ENCODE measurements at places on chromosomes 1 and 21.
A peak's percentile ranks its signal among the peaks of the same experiment; 100 is the strongest.

- DNase-seq: no peak
Observed at GRCh38 chr1:54017979-54018378, at the start of gene LDLRAD1. LDLRAD1 (minus strand) TSS chr1:54018186; CDS start chr1:54018112, 74 bp downstream.

DNA sequence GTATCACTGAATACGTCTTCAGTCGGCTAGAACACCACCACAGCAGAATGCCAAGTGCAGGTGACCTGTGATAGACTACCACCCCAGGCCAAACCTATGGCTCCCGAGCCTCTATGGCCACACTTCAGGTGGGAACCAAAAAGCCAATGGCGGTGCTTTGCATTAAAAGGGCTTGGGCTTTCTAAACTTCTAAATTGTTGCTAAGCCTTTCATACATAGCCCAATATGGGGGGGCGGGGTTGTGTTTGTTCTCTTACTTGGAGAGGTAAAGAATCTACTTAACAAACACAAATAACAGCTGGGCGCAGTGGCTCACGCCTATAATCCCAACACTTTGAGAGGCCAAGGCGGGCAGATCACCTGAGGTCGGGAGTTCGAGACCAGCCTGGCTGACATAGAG, 19.7 kb downstream of the USP48 start:
- DNase-seq: no peak

- peak; percentile 29 for DNase-seq
Observed at GRCh38 chr1:23906731-23907130, 6.4 kb downstream of the CNR2 start.

- DNase-seq: no peak
Observed at GRCh38 chr1:204549313-204549712, 33.1 kb downstream of the MDM4 start.

DNA sequence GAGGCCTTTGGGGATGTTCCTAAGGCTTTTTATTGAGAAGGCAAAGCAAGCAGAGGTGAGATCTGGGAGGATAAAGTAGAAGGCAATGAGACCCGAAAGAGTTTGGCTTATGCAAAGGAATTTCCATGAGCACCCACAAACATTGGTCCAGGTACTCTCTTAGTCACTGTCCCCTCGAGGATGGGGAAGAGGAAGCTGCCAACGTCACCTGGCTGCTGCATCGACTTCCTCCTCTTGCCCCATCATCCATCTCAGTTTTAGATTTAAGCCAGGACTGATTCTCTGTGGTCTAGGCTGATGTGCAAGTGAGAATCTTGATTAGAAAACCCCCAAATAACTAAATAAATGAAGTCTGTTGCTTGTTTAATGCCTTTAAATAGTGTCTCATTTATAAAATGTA, 28.7 kb downstream of the RUNX1 start:
- DNase-seq: no peak

- DNase-seq: no peak
Observed at GRCh38 chr1:229032375-229032774, 238.5 kb upstream of the RAB4A start.

DNA sequence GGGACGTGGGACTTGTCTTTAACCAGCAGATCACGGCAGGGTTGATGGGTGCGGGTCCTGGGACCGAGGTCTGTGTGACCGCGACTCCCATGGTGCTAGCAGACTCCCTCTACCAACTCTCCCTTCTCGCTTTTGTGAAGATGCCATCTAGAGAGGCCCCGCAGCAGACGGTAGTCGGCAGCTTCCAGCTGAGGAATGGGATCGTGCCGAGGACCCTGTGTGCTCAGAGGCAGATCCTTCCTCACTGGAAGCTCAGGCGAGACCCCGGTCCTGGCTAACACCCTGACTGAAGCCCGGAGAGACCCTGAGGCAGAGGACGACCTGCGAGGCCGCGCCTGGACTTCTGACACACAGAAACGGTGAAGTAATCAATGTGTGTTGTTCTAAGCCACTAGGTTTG, 12.5 kb upstream of the SPATC1L start:
- DNase-seq: no peak

DNA sequence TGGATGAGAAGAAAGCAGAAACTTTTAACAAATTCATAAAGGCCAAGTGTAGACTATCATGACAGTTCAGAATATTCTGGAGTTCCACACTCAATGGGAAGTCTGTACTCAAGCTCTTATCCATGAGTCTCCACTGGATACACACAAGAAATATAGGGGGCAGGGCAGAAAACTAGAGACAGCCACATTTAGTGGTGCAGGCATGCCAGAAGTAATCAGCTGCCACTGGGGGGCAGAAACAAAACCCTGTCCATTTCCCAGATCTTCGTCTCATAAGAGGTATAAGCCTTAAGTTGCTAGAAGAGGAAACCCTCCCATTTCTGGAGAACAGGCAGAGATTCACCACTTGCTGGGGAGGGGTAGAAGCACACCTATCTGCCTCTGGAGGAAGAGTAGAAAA, 166.8 kb upstream of the GALNT2 start:
- DNase-seq: no peak

DNA sequence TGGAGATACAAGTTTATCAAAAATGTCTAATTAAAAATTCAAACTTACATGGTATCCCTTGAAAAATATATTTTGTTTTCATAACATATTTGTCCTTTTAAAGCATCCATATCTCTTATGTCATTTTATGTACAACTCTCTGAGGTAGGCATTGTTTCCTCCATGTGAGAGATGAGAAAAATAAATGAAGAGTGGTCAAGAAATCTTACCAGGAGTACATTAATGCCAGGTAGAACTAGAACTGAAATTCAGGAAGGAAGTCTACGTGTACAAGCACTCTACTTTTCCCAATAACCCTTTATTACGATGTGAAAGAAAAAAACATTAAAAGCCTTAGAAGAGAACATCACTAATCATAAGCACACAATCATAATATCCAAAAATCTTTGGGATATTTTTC, 5.6 kb downstream of the BRINP3 start:
- no peak for DNase-seq

DNA sequence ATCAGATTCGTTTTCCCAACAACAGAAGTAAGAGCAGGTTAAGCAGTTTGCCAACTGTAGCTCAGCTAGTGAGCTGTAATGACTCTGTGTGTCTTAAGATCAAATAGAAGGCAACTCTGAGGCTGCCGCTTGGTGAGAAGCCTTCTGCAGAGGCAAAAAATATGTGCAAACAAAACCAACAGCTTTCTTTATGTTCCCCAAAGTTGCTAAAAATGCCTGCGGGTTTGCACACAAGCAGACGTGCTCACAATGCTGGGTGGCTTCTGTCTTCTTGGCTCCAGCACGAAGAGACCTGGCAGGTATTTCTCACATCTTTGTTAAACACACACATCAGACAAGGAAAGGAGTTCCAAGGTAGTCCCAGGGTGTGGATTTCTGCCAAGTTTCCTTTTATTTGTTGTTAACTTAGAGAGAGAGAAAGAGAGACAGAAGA, 158.9 kb upstream of the JUN start:
- DNase-seq: no peak
